ENCODE measurements at places on chromosomes 4 and X. TPM values are rescaled to one million over a fixed set of nuclear protein-coding genes. Genes with fewer than 3 reads are reported as not detected.

The SPACA5 gene
- not detected for total RNA-seq

The RASL11B gene
- total RNA-seq = 0.14 TPM

The F11 gene
- not detected for total RNA-seq

The RIPPLY1 gene
- not detected for total RNA-seq

The MAGEA11 gene
- not detected for total RNA-seq

The BMX gene
- total RNA-seq = not detected

The NPY1R gene
- not detected for total RNA-seq

The TLR6 gene
- total RNA-seq = 2.8 TPM

The CTAG1A gene
- not detected for total RNA-seq
